ENCODE measurements at places on chromosomes 2 and 18. TPM values are rescaled to one million over a fixed set of nuclear protein-coding genes. Genes with fewer than 3 reads are reported as not detected.

DNA sequence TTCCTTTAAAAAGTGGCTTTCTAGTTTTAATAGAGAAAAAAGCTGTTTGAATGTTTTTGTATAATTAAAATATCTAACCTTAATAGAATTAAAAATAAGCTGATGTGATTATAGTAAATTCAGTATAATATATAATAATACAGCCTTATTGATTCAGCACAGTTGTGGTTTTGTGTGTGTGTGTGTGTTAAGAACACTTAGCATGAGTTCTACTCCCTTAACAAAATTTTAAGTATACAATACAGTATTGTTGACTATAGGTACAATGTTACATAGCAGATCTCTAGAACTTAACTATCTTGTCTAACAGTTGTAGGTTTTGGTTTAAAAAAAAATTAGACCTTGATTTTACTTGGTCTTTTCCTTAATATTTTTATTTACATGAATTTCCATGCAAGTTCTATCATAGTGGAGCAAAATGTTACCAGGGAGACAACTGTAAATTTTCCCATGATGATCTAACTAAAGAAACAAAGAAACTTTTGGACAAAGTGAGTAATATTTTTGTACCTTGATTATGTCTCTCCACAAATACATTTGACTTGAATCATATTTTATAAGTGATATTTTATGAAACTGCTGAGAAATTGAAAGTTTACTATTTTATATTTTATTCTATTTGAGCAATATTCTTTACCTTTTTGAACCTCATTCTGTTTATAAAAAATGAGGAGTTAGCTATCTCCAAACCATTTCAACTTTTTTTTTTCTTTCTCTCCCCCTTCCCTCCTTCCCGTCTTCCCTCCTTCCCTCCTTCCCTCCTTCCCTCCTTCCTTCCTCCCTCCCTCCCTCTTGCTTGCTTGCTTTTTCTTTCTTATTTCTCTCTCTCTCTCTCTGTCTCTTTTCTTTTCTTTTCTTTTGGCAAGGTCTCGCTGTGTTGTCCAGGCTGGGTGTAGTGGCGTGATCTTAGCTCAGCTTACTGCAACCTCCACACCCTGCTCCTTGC, 46.3 kb downstream of the ZC3H6 start:
- no peak for DNase-seq

DNA sequence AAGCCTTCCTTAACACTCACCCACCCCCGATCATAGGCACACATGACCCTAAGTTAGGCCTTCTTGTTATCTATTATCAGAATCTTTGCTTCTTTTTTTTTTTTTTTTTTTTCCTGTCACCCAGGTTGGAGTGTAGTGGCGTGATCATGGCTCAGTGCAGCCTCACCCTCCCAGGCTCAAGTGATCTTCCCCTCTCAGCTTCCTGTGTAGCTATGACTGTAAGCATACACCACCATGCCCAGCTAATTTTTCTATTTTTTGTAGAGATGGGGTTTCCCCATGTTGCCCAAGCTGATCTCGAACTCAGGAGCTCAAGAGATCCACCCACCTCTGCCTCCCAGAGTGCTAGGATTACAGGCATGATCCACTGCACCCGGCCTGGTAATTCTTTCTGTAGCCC, 328.7 kb downstream of the NR4A2 start:
- DNase-seq: no peak

DNA sequence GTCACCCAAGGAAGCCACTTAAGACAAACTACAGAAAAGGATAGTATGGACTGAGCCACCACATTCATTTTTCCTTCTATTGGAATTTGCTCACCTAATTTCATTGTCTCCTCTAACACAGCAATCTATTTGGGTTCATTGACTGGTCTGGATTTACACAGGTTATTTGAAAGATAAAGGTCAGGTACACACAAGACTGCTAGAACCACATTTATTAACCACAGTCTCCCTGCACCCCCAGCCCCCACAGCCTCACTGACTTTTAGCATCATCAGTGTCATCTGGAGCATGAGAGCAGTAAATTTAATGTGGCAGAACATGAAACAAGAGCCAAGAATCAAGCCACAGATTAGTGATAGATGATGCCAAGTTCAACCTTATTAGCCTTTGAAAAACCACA, 226.9 kb upstream of the GYPC start:
- DNase-seq: no peak

GRCh38 chr18:9775178-9775577, 67.1 kb downstream of the RAB31 start:
- DNase-seq: no peak

DNA sequence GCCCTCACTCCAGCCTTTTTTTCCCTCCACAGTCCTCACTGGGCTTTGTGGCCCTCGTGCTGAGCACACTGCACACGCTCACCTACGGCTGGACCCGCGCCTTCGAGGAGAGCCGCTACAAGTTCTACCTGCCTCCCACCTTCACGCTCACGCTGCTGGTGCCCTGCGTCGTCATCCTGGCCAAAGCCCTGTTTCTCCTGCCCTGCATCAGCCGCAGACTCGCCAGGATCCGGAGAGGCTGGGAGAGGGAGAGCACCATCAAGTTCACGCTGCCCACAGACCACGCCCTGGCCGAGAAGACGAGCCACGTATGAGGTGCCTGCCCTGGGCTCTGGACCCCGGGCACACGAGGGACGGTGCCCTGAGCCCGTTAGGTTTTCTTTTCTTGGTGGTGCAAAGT, 39.4 kb downstream of the STEAP3 start:
- no peak for DNase-seq

- no peak for DNase-seq
Observed at GRCh38 chr18:37270666-37271052, 294.9 kb downstream of the CELF4 start.

CACNB4 gene
- polyA plus RNA-seq: 1.1 TPM

All from ovary (tissue), 10 donors.